ENCODE measurements at places on chromosomes 2 and 18. TPM values are rescaled to one million over a fixed set of nuclear protein-coding genes. Genes with fewer than 3 reads are reported as not detected.

The IL37 gene
- not detected for total RNA-seq

The TSPYL6 gene
- total RNA-seq = not detected

The LIMS4 gene
- 8.3 TPM for total RNA-seq

The SCN9A gene
- total RNA-seq = 11.9 TPM

The COBLL1 gene
- total RNA-seq = 104 TPM

The SLC5A7 gene
- total RNA-seq = 0.26 TPM

The ARHGEF4 gene
- total RNA-seq = 39.9 TPM

The MYOM1 gene
- 10.9 TPM for total RNA-seq

The FSHR gene
- not detected for total RNA-seq

The ALK gene
- 0.26 TPM for total RNA-seq

The SLC16A14 gene
- total RNA-seq = 0.99 TPM

DNA sequence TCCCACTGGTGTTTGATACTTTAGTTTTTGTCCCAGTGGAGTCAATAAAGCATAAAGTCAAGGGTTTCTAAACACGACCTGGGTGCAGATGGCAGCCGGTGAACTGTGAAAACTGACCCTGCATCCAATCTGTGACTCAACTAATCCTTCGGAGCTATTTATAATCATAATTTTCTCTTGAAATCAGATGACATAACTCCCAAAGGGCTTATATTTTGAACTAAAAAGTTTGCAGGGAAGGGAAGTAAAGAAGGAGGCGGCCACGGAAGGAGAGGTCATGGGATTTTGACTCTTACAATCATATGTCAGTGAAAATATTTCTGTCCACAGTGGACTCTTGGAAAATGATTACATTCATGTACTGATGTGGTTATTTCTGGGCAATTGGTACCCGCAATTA is 178.5 kb downstream of the PDE1A start:
- no peak for DNase-seq

GRCh38 chr2:234676109-234676782 is 179.4 kb upstream of the ARL4C start:
- no peak for DNase-seq

DNA sequence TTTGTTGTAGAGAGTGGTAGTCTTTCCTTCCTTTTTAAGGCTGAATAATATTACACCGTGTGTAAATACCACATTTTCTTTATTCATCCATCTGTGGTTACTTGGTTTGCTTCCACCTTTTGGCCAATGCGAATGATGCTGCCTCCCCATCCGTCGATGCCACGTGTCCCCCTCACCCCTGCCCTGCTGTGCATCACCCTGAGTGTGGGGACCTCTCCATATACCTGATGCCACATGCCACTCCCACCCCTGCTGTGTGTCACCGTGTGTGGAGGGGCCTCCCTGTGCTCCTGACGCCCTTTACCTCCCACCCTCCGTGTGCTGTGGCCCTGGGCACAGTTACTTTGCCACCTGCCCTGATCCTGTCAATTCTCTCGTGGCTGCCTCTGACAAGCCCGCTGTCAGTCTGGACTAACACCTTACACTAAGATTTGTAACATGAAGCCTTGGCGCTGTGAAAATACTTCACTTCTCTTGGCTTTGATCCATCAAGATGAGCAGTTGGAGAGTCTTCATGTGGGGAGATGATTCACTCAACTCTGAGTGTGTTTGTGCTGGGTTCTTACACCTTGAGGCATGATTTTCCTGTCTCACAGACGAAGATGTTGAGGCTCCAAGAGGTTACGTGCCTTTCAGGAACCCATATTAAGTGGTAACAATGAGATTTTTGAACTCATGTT is 234.0 kb downstream of the ZNF407 start:
- no peak for DNase-seq

- DNase-seq = no peak
These were observed 54.9 kb downstream of the MAPRE2 start for GRCh38 chr18:35095983-35096676.

GRCh38 chr2:23900133-23900532 is 26.8 kb downstream of the ATAD2B start:
- DNase-seq = no peak

GRCh38 chr2:201008296-201008829 is 44.9 kb upstream of the ORC2 start:
- DNase-seq = no peak

- peak; percentile 5 for DNase-seq
These were observed 207.5 kb downstream of the LRRTM4 start for GRCh38 chr2:77314721-77315120.

DNA sequence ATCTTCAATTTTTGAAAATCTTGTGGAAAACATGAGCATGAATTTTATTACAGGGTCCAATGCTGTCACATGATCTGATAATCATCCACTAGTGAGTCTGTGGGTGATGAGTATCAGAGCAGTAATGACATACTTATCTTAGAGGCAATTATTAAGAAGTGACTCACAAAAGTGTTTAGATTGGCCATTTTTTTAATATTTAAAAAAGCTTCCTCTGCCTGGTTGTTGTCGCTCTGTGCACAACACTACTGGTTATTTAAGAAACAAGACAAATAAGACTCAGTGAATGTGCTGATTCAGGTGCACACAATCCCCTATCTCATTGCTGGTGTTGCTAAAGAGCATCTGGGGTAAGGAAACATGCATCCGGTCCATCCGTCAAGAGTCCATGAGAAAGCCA is 665.8 kb upstream of the ZEB2 start:
- no peak for DNase-seq

- DNase-seq = peak; percentile 25
These were observed 95.9 kb upstream of the RMDN2 start for GRCh38 chr2:37829202-37829601.

- no peak for DNase-seq
These were observed 48.3 kb upstream of the ASB1 start for GRCh38 chr2:238378230-238379095.

DNA sequence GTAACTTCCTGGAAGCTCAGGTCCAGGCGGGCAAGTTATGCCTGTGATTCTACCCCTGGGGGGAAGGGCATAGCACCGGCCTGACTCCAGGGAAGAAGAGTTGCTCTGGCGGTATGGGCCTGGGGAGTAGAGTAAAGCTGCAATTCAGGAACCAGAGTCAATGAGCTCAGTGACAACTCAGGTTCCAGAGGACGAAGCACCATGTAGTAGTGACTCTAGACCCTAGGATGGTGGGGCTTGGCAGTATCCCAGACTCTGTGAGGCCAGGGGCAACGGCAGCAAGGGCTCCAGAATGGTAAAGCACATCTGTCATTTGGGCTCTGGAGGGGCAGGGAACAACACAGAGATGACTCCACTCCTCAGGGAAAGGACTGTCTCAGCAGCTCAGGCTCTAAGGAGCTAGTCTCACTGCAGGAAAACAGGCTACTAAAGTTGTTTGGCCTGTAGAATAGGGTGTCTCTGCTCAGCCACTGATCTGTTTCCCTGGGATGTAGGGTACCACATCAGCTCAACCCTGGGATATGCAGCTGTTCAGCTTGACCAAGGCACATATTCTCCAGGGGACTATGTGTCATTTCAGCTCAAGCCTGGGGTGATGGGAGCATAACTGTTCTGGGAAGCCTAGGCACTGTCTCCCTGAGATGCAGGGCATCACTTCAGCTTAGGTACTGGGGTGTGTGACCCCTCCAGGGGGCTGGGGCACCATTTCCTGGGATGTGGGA is 36.2 kb upstream of the RHOB start:
- no peak for DNase-seq

DNA sequence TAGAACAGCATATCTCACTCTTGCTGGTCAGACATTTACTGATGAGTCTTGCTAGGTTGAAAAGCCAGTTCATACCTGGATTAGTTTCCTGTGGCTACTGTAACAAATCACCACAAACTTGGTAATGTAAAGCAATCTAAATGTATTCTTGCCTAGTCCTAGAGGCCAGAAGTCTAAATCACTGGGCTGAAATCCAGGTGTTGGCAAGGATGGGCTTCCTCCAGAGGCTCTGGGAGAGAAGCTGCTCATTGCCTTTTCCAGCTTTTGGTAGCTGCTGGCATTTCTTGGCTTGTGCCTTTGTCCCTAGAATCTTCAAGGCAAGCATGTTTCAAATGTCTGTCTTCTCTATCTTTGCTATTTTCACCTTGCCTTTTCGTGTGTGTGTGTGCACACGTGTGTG is 62.3 kb upstream of the MAP4K3 start:
- DNase-seq = peak; percentile 50

- DNase-seq = no peak
These were observed 3.7 kb upstream of the EVX2 start for GRCh38 chr2:176087330-176088047.

- no peak for DNase-seq
These were observed 34.9 kb downstream of the SLC38A11 start for GRCh38 chr2:164920430-164920829.

DNA sequence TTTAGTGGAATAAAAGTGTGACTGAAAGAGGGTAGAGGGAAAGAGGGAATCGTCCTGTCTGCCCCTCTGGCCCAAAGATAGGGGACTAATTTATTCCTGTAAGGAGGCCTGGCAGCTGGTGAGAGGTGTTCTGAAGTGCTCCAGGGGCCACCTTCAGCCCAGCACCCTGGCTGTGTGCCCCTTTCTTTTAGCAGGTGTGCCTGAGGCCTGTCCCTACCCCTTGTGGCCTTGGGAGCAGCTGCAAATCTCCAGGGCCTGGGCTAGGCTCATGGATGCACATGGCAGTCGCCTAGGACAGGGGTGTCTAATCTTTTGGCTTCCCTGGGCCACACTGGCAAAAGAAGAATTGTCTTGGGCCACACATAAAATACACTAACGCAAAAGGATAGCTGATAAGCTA is 37.3 kb downstream of the FHOD3 start:
- no peak for DNase-seq

DNA sequence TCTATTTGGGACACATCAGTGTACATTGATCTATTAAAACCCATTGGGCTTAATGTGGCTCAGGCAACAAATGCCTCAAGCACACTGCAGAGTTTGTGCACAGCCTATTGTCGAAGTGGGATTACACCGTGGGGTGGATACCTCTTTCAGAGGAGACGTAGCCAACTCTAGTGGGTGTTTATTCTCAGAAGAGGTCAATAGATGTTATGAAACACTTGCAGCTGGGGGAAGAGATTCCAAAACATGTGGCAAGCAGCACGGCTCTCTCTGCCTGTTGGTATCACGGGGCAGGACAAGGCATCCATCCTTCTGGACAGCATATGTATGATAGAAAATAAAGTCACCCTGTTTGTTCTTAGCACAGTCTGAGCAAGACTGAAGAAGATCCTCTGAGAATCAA is 121.4 kb upstream of the COPS8 start:
- DNase-seq = no peak

- no peak for DNase-seq
These were observed 219.2 kb downstream of the IRS1 start for GRCh38 chr2:226580403-226580802.

DNA sequence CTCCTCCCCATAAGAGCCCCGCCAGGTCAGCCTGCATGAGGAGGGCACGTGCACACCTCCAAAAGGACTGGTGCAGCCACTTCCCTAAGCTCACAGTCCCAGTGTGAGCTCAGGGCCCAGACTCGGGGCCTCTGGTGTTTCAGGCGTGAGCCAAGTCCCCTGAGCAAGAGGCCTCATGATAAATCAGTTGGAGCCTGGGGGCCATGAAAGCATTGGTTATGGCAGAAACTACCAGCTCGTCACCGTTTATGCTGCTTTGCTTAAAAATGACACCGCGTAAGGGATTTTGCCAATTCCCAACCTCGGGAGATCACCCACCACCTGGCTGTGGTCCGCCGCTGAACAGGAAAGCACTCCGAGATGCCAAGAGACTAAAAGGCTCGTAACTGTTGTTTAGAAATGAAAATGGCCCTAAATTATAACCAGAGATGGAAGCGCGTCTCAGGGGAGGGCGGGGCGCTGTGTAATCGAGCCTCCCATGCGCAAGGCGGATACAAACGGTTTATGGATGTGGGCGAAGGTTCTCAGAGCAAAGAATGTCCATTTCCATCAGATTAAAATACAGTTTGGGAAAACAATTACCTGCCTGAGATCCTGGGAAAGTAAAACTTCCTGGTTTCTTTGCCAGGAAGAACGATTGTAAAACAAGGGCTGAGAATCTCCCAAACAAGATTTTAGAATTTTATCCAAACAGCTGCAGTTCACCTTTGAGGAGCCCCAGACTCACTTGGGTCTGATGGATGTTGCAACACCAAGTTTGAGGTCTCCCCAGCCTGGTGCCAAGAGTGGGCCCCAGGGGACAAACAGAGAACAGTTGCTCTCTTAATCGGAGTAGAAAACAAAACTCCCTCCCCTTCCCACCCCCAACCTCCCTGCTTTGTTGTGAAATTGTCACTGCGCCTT is 141.4 kb downstream of the BCL2 start:
- no peak for DNase-seq

- no peak for DNase-seq
These were observed 296.5 kb upstream of the GYPC start for GRCh38 chr2:126359494-126359893.

DNA sequence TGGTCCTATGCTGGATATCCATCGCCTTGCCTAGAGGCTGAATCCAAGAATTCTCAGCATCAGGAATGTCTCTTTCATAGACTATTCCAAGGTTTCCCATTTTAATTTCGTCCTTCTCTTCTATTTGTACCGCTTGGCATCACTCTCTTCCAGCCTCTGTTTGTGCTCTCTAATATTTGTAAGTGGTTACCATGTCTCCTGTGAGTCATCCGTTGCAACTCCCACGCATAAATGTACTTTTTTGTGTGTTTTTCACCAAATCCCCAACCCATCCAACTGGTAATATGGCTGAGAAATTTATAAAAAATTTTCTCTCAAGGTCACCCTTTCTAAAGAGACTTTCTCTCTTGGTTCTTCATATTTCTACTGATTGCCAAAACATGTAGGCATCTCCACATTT is 21.8 kb downstream of the COLEC12 start:
- no peak for DNase-seq

GRCh38 chr18:6734726-6735430 is 5.4 kb downstream of the ARHGAP28 start:
- DNase-seq = no peak

GRCh38 chr2:122205641-122206040 is 450.2 kb downstream of the TSN start:
- no peak for DNase-seq

- no peak for DNase-seq
These were observed 62.8 kb downstream of the TMEM237 start for GRCh38 chr2:201580486-201580885.

DNA sequence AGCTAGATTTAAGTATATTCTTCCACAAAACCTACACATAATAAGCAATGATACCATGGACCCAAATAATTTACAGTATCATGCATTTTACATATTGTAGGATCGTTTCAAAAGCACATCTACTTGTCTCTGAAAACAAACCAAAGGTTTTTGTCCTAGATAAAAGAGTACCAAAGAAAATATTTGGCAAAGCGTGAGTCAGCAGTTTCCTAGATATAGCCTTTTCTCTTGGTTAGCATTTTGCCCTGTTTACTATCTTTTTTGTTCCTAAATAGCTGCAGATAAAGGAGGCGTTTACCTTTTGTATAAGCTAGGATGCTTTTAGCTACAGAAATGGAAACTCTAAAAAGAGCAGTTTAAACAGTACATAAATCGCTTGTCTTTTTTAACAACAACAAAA is 305.8 kb upstream of the GULP1 start:
- DNase-seq = no peak

- no peak for DNase-seq
These were observed 65.2 kb downstream of the RBMS1 start for GRCh38 chr2:160428405-160428763.

GRCh38 chr18:8348051-8348720 is 261.1 kb upstream of the RAB12 start:
- DNase-seq = no peak

- DNase-seq = no peak
These were observed 510.6 kb downstream of the XIRP2 start for GRCh38 chr2:167398873-167399272.
